ENCODE measurements at places on chromosomes 2 and 18.
A peak's percentile ranks its signal among the peaks of the same experiment; 100 is the strongest.

DNA sequence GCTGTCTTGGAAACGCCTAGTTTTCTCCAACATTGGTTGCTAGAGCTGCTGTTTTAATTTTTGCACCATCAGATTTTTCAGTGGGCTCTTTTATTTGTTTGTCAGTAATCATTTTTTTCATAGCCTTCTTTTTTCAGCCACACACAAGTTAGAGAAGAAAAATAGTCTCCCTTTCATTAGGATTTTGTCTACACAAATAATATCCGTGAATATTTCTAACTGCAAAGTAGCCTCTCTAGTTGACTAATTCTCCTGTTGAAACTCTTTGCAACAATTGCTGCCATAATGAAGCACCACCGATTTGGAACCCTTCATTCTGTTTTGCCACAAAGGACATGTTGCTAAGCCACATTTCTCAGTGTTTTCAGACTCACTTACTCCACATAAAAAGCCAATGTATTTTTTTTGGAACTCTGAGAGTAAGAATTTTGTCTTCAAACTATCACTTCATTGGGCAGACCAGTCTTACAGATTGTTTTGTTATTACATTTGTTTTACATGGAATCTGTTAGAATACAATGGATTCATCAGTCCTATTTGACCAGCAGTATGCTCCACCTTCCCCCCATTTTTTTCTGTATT, 9.6 kb downstream of the KCNJ3 start:
- H3K4me1 ChIP-seq = no peaks in the 10 kb centered on the region
- no peak overlapping the region for H3K4me3 ChIP-seq
- H3K27ac ChIP-seq = no peak overlapping the region
- no peaks in the 10 kb centered on the region for H3K27me3 ChIP-seq
- no peaks in the 10 kb centered on the region for H3K36me3 ChIP-seq

GRCh38 chr18:75658330-75658729, 230.8 kb upstream of the SMIM21 start:
- no peaks in the 10 kb centered on the region for H3K27me3 ChIP-seq
- H3K4me1 ChIP-seq = peaks cover 19% of the 10 kb centered on the region
- H3K36me3 ChIP-seq = no peaks in the 10 kb centered on the region
- H3K27ac ChIP-seq = no peak overlapping the region
- DNase-seq = no peak
- no peak overlapping the region for H3K4me3 ChIP-seq

GRCh38 chr2:1518867-1519530, 105.7 kb downstream of the TPO start:
- peaks cover 18% of the 10 kb centered on the region for H3K4me1 ChIP-seq
- DNase-seq = peak; percentile 18
- no peaks in the 10 kb centered on the region for H3K27me3 ChIP-seq
- H3K36me3 ChIP-seq = no peaks in the 10 kb centered on the region

DNA sequence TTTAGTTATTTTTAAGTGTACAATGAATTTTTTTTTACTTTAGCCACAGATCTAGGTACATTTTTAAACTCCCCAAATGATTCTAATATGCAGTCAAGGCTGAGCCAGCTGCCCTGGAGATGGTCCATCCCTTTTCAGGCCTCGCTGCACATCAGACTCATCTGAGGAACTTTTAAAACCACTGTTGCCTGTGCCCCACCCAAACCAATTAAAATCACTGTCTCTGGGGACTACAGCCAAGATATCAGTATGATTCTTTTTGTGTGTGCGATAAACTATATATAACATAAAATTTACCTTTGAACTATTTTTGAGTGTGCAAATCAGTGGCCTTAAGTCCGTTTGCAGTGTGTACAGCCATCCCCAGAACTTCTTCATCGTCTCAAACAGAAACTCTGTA, 9.1 kb upstream of the MALT1 start:
- peaks cover 30% of the 10 kb centered on the region for H3K4me1 ChIP-seq
- peaks cover 12% of the 10 kb centered on the region for H3K36me3 ChIP-seq
- no peak overlapping the region for H3K27ac ChIP-seq
- no peaks in the 10 kb centered on the region for H3K27me3 ChIP-seq

DNA sequence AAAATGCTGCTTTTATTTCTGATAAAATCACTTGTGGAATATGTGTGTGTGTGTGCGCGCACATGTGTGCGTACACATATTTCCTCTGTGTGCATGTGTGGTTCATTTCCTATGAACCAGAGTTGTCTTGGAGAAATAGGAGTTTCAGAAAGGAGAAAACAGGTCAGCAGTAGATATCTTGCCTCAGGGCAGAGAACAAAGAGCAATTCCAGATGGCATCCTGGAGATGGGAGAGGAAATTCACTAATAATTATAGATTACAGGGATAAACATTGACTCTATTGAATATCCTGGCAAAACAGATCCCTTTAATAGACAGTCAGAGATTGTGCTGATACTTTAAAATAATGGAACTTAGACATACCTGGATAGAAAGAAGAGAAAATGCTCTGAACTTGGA, 298.0 kb downstream of the TRIB2 start:
- H3K27ac ChIP-seq = no peak overlapping the region
- no peaks in the 10 kb centered on the region for H3K36me3 ChIP-seq
- DNase-seq = no peak
- peaks cover 51% of the 10 kb centered on the region for H3K27me3 ChIP-seq

DNA sequence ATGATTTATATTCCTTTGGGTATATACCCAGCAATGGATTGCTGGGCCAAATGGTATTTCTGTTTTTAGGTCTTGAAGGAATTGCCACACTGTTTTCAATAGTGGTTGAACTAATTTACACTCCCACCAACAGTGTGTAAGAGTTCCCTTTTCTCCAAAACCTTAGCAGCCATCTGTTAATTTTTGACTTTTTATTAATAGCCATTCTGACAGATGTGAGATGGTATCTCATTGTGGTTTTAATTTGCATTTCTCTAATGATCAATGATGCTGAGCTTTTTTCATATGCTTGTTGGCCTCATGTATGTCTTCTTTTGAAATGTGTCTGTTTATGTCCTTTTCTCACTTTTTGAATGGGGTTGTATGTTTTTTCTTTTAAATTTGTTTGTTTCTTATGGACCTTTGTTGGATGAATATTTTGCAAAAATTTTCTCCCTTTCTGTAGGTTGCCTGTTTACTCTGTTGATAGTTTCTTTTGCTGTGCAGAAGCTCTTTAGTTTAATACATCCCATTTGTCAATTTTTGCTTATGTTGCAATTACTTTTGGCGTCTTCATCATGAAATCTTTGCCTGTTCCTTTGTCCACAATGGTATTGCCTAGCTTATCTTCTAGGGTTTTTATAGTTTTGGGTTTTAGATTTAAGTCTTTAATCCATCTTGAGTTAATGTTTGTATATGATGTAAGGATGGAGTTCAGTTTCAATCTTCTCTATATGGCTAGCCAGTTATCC, 119.7 kb upstream of the XIRP2 start:
- DNase-seq = no peak
- H3K4me3 ChIP-seq = no peak overlapping the region
- no peaks in the 10 kb centered on the region for H3K36me3 ChIP-seq

DNA sequence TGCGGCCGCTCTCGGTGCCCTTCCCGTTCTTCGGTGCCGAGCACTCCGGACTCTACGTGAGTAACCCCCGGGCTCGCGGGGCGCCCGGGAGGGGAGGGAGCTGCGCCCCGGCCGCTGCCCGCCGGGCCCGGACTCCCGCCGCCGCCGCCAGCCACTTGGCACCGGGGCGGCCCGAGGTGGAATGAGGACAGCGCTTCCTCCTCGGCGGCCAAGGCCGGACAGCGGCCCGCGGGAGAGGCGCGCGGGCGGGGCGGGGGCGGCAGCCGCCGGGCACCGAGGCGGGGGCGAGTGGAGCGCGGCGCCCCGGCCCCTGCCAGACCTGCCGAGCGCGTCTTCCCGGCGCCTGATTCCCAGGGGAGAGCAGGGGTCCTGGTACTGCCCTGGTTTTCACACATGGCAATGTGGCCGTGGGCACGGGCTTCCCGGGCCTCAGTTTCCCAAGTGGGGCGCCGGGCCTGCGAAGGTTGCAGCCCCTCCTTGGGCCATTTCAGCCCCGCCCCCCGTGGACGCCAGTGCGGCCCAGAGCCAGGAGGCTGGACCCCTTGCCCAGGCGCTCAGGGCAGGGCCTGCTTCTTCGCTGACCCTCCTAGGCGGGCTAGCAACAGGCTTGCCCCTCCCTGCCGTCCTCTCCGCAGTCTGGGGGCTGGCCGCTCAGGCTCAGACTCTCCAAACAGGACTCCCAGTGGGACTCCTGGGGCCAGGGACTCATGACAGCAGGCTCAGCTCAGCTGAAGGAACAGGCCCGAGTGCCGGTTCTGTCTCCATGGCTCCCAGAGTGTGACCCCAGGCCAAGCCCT, 775 bp downstream of the SNED1 start:
- no peaks in the 10 kb centered on the region for H3K36me3 ChIP-seq
- peaks cover 25% of the 10 kb centered on the region for H3K27me3 ChIP-seq
- no peaks in the 10 kb centered on the region for H3K4me1 ChIP-seq
- no peak for DNase-seq

- peaks cover 11% of the 10 kb centered on the region for H3K4me1 ChIP-seq
- DNase-seq = no peak
- no peaks in the 10 kb centered on the region for H3K27me3 ChIP-seq
- H3K4me3 ChIP-seq = no peak overlapping the region
- peaks cover 16% of the 10 kb centered on the region for H3K36me3 ChIP-seq
These were observed 113.7 kb downstream of the SRBD1 start for GRCh38 chr2:45497355-45497754.

DNA sequence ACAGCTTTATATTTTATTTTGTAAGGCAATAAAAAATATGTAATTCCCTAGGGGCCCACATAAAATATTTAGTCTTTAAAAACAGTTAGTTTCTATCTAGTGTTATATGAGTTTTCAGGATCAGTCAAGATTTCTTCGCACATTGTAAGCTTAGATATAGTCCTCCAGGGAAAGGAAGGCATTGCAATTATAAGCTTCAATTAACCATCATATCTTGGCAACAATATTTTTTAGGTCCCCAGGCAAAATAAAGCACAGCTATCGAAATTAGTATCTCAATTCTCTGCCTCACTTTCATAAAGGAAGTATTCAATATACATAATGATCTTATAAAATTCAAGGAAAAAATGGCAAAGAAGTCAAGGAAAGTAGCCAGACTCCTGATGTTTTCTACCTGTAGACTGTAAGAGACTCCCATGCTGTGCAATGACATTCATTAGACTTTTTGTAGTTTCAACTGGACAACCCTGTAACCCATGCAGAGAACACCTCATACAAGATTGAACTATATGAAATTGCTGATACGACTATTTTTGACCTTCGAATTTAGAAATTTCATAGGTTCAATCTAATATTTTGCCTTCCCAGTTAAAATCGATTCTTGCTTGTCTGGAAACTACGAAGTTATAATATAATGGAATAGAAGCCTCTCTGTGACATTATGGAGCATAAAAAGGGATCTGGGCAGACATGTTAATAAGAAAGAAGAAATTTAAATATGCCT, 96.8 kb downstream of the UNC80 start:
- no peak for DNase-seq
- H3K27ac ChIP-seq = no peak overlapping the region
- H3K27me3 ChIP-seq = no peaks in the 10 kb centered on the region
- no peak overlapping the region for H3K4me3 ChIP-seq

DNA sequence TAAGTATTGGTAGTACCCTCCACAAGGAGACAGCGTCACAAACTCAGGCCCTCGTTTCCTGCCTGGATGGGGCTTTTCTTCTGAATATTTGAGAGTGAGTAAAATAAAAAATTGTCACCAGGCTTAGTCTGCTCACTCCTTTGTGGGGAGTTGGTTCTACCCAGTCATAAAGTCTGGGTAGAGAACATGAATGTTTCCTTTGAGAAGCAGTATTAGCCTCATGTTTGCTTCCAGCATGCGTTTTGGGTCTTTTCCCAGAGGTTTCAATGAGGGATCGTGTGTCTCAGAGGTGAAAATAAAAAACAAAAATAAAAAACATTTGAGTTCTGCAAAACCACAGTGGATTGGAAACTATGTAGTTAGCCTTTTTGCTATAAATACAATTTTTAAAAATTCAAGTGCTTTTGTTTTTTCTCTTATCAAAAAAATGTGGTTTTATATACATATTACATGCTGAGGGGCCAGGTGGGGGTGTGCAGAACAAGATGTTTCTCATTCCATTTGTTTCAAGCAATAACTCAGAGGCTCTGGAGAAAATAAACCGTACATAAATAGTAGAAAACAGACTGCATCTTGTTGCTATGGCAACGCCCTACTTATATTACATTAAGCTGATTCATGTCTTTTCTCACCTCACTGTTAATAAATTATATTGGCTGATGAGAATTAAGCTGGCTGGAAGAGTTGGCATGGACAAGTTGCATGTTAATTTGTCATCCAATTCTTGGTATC, 225.4 kb upstream of the FBXO11 start:
- no peak overlapping the region for H3K27ac ChIP-seq
- H3K36me3 ChIP-seq = no peaks in the 10 kb centered on the region
- H3K27me3 ChIP-seq = no peaks in the 10 kb centered on the region
- no peak overlapping the region for H3K4me3 ChIP-seq

DNA sequence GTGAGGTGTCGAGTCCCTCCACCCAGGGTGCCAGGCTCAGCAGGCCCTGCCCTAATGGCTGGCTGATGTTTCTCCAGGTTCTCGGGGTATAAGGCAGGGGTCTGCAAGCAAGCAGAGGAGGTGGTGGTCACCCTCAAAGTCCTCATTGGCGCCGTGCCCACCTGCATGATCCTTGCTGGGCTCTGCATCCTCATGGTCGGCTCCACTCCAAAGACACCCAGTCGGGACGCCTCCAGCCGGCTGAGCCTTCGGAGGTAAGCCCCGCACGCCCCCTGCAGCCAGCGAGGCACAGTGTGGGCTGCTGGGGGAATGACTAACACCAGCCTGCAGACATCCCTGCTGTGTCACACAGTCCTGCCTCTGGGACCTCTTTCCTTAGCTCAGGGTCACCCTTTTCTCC, 14.1 kb downstream of the MFSD2B start:
- H3K36me3 ChIP-seq = peaks cover 5% of the 10 kb centered on the region
- no peak overlapping the region for H3K27ac ChIP-seq
- DNase-seq = no peak
- no peaks in the 10 kb centered on the region for H3K4me1 ChIP-seq
- no peaks in the 10 kb centered on the region for H3K27me3 ChIP-seq

- H3K4me1 ChIP-seq = no peaks in the 10 kb centered on the region
- no peak overlapping the region for H3K27ac ChIP-seq
- H3K27me3 ChIP-seq = no peaks in the 10 kb centered on the region
- peaks cover 4% of the 10 kb centered on the region for H3K36me3 ChIP-seq
- no peak for DNase-seq
These were observed 142.3 kb downstream of the PIGN start for GRCh38 chr18:62044490-62045000.

DNA sequence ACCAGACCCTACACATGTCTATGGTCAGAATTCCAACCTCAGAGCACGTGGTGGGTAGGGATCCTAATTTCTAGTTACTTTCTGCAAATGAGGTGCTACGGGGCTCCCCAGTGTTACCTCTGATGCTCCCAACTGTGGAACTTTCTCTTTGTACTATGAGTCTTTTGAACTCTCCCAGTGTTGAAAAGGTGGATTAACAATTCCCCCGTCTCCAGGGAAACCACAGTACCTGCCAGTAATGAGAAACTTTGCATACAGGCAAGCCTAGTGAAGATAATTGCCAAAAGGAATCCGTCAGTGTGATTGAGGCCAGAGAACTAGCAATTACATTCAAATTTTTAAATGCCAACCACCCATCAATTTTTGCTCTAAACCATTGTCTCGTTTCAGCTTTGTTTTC, 129.0 kb upstream of the FOSL2 start:
- H3K4me1 ChIP-seq = peaks cover 15% of the 10 kb centered on the region
- no peak for DNase-seq
- H3K27me3 ChIP-seq = no peaks in the 10 kb centered on the region
- no peak overlapping the region for H3K4me3 ChIP-seq
